NCI-H1694 (cell line): ENCODE measurements at places on chromosomes 2 and 18.
A peak's percentile ranks its signal among the peaks of the same experiment; 100 is the strongest.

DNA sequence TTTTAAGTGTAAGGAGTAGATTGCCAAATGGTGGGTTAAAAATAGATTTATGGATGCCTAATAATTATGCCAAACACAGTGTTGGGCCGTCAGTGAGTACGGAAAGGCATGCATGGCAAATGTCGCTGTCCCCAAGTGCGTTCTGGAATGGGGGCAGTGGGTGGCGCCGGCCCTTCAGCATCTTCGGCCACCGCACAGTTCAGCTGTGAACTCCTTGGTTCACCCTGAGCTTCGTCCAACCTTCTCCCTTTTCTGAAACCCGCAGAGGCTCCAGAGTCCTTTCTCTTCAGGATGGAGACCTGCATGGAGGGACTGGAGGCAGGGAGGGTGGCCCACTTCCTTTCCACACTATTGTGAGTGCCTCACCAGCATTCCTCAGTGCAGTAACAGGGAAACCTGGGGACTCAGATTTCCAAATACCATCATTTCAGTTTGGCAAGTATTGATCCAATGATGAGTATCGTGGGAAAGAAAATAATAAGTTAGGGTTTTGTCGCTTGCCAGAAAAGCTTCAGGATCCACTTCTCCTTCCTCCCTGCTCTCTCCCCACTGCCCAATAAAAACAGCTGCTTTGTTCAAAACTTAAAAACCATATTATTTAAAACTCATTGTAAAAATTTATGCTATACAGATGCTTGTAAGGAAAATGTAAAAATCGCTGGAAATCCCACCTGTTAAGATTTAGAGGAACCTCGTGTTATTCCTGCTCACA is 74.6 kb upstream of the TXNDC2 start:
- no peak for DNase-seq

GRCh38 chr2:65654496-65654895 is 222.1 kb upstream of the SPRED2 start:
- DNase-seq: no peak

GRCh38 chr2:96359310-96359709 is 23.7 kb downstream of the NCAPH start:
- peak; percentile 14 for DNase-seq

DNA sequence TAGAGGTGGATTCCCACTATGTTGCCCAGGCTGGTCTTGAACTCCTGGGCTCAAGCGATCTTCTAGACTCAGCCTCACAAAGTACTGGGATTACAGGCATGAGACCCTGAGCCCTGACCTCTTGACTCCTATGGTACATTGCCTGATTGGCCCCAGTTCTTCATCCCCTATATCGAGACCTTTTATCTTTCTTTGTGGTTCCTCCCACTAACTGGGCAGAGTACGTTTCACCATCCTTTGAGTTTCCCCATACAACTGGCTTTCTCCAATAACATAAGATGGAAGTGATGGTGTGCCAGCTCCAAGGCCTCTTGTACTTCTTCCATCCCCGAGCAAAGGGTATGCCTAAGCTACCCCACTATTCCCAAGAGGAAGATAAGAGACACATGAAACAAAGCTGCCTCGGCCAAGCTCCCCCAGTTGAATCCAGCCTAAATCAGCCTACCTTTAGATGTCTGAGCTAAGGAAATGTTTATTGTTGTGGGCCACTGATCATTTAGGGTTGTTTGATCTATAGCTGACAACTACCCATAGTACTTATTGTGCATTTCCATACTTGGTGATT is 8.3 kb upstream of the TMEM247 start:
- no peak for DNase-seq

GRCh38 chr2:130949954-130950353 is 113.2 kb downstream of the ARHGEF4 start:
- no peak for DNase-seq

DNA sequence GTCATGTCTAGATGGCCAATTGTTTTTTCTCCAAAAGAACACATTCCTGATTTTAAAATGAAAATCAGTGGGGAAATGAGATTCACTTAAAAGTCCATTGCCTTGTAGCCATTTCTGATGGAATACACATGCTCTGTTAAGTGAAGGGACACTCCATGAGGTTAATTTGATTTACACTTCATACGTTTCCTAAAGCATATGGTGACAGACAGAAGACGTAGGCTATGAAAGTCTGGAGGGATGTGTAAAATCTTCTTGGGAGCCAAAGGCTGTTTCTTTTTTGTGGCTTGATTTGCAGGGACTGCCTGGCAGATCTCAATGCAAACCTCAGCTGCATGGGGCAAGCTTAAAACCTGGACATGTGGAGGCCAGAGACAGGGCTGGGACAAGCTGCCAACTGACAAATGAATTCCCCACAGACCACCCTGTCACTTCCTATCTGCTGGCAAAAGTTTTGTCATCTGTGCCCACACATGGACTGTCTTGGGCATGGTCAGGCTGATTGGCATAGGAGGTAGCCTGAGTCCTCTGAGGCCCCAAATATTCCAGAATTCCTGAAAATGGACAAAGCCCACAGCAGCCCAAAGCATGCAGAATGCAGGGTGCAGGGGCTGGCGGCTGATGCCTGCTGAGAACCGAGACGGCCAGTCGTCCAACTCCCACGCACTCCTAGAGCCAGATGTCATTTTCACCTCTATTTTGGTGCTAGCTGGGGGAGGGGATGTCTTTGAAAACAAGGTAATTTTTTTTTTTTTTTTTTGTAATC is 73.9 kb downstream of the SDC1 start:
- DNase-seq: no peak

DNA sequence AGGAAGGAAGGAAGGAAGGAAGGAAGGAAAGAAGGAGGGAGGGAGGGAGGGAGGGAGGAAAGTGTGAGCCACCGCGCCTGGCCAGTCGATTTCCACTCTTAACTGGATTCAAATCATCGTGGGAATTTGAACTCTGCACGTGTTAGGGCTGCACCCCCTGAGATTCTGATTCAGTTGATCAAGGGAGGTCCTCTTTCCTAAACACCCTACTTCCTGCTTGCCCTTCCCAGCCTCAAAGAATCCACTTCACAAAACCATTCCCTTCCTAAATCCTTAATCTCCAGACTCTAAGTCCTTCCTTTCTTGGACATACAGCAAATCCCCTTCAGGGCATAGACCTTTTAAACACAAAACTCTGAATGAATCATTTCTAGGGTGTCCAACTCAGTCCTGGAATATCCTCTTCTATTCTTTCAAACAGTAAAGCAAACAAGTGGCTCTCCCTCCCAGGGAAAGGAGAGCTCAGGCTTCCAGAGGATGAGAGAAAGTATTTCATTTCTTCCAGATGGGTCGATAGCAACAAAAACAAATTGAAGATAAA is 68.2 kb upstream of the MBOAT2 start:
- no peak for DNase-seq

GRCh38 chr2:217932803-217933616 is 69.8 kb downstream of the TNS1 start:
- peak; percentile 97 for DNase-seq

- no peak for DNase-seq
Measured at GRCh38 chr2:69201259-69201658, 185.8 kb downstream of the GFPT1 start.

GRCh38 chr18:24811950-24812681 is 351.7 kb downstream of the HRH4 start:
- DNase-seq: no peak

GRCh38 chr2:201182650-201183364 is at the start of gene CASP10:
Gene CASP10, plus strand, starts transcription at chr2:201183141. Its CDS starts 2,637 bp downstream, at chr2:201185778.
- DNase-seq: no peak

DNA sequence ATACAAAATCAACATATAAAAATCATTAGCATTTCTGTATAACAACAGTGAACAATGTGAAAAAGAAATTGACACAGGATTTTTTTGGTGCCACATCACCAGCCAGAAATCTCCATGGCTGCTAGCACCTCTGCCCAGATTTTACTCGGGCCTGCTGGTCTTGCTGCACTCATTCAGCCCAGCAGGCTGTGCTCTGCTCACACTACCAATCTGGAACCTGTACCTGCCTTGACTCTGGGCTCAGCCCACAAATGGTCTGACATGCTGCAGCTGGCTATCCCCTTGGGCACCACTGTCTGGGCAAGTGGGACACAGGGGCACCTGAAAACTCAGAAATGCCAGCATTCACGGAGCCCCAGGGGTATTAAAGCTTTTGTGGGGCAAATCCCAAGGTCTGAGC is 392.5 kb upstream of the NRXN1 start:
- no peak for DNase-seq

DNA sequence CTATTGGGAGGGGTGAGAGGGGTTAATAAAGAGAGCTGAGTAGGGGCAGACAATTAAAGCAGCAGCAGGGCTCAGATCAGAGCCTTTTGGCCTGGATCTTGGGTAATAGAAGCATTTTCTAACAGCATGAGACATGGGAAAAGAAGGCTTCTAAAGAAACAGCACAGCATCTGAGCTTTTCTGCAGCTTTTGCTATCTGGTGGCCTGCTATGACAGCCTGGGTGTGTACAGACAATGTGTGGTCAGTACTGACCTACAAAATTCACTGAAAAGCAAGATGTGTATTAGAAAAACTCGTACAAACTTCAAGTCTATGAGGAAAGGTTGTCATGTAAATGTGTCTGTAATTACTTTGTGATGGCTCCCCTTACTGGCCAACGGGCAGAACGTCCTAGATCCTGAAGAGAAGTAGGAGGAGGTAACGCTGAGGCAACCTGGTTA is 95.6 kb downstream of the GALNT3 start:
- DNase-seq: peak; percentile 73

DNA sequence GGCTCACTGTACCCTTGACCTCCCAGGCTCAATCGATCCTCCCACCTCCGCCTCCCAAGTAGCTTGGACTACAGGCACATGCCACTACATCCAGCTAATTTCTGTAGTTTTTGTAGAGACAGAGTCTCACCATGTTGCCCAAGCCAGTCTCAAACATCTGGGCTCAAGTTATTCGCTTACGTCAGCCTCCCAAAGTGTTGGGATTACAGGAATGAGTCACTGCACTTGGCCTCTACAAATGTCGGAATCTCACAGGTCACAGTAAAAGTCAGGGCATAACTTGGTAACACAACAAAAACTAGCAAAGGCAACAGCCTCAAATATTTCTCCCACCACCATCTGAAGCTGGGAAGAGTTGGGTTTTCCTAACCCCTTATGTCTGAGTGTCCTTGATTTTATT is 25.3 kb downstream of the SCG2 start:
- DNase-seq: no peak

- DNase-seq: no peak
Measured at GRCh38 chr2:220162320-220162719, 534.9 kb downstream of the SLC4A3 start.
